EH (cell line): ENCODE measurements at places on chromosomes 1 and 21.

- no peak for DNase-seq
These were observed 486.9 kb upstream of the DAB1 start for GRCh38 chr1:57910782-57911181.

GRCh38 chr1:13462682-13463081 is 51.1 kb downstream of the LRRC38 start:
- DNase-seq, result no peak

DNA sequence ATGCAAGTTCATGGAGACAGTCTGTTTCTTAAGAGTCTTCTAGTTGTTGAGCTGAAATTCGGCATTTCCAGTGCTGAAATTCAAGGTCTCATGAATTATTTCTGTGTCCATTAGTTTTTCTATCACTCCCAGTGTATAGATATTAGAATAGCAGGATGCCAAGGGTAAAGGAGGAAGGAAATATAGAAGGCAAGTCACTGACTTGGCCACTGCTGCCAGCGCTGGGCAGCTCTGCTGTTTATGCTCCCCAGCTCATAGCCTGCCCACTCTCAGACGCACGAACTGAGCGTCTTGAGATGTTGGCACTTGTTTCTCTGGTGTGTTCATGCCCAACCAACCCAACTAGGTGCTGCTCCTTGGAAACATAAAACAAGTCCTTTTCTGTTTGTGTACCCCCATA is 110.1 kb downstream of the SLC45A1 start:
- no peak for DNase-seq

- DNase-seq, result peak; percentile 14
These were observed 247.6 kb downstream of the MRPL39 start for GRCh38 chr21:25359724-25360123.

- DNase-seq, result no peak
These were observed 1009.0 kb downstream of the PLA2G4A start for GRCh38 chr1:187837787-187838186.

GRCh38 chr1:9351654-9352271 is 59.1 kb downstream of the SPSB1 start:
- peak; percentile 8 for DNase-seq
